ENCODE measurements at places on chromosomes 5 and 9.

- no peak for DNase-seq
Observed at GRCh38 chr9:95229230-95229915, 88.1 kb downstream of the FANCC start.

DNA sequence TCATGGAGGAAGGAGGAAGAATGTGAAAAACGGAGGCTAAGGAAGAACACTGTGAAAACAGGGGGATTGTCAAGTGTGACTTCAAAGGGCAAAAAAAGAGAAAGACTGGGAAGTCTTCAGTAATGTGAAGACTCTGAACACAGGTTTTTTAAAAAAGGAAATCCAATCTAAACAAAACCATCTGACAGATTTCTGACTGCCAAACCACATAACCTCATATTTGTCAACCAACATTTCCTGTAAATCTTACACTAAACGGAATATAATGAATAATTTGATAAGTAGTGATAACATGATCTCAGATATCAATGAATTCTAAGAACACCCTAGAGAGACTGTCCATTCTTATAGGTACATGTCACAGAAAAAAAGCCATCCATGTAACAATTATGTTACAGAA is 124.7 kb downstream of the FBN2 start:
- no peak for DNase-seq

DNA sequence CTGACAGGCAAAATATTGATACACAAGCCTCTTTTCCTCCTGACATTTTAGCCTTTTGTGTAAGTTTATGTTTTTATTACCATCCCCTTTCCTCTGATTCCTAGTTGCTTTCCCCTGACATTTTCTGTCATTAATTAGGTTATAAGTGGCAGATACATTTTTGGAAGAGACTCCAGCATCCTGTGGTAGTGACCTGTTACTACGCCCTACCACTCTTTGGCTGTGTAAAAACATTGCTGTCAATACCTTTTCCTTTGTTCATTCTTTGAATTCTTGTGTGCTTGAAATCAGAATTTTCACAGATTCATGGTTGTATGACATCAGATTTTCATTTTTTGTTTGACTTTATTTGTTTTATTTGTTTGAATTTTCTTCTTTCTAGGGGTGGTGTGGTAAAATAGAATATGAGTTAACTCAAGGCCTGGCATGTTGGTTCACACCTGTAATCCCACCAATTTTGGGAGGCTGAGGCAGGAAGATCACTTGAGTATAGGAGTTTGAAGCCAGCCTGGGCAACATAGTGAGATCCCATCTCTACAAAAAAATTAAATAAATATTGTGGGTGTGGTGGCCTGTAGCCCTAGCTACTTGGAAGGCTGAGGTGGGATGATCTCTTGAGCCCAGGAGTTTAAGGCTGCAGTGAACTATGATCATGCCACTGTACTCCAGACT is 43.4 kb downstream of the UBE2R2 start:
- no peak for DNase-seq

GRCh38 chr5:173789031-173789920 is 98.9 kb upstream of the CPEB4 start:
- DNase-seq = peak; percentile 28

GRCh38 chr9:89978185-89978584 is 373.4 kb downstream of the GADD45G start:
- no peak for DNase-seq

- DNase-seq = no peak
Observed at GRCh38 chr9:10774051-10774450, 161.2 kb upstream of the PTPRD start.

DNA sequence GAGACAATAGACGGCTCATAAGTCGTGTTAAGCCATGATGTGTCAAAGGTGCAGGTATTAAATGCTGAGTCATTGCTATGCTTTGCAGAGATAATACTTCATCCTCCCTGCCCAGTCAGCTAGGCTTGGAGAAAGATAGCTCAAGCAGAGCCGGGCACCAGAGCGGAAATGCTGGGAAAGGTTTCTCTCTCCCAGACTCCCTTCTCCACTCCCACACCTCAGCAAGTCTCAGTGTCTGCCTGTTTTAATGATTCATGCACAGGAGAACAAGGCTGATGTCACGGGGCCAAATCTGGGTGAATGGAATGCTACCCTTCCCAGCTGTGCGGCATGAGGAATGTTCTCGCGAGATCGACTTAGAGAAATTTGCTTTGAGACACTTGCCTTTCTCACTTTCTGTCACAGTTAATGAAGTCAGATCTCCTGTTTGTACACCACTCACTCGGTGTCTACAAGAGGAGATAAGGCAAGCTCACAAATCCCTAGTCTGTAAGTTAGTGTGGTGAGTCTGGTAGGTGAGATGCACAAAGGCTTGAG is 204.4 kb downstream of the EFNA5 start:
- DNase-seq = no peak

- DNase-seq = no peak
Observed at GRCh38 chr9:84554069-84554664, 115.4 kb upstream of the NTRK2 start.

DNA sequence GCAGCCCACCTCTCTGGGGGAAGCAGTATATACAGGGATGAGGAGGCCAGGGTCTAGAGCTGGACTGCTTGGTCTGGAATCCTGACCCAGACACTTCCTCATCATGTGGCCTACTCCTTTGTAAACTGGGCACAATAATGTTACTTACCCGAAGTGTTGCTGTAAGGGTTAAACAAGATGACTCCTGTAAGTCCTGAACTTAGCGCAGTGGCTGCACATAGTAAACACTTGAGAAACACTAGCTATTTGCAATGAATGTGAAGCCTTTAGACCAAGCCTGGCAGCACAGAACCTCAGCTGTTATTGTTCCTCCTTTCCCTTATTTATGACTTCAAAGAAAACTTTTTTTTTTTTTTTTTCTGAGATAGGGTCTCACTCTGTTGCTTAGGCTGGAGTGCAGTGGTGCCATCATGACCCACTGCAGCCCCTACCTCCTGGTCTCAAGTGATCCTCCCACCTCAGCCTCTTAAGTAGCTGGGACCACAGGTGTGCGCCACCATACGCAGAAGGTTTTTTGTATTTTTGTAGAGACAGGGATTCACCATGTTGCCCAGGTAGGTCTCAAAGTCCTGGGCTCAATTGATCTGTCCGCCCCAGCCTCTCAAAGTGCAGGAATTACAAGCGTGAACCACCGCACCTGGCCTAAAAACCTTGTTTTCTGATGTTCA is 96.2 kb upstream of the IL6ST start:
- no peak for DNase-seq

DNA sequence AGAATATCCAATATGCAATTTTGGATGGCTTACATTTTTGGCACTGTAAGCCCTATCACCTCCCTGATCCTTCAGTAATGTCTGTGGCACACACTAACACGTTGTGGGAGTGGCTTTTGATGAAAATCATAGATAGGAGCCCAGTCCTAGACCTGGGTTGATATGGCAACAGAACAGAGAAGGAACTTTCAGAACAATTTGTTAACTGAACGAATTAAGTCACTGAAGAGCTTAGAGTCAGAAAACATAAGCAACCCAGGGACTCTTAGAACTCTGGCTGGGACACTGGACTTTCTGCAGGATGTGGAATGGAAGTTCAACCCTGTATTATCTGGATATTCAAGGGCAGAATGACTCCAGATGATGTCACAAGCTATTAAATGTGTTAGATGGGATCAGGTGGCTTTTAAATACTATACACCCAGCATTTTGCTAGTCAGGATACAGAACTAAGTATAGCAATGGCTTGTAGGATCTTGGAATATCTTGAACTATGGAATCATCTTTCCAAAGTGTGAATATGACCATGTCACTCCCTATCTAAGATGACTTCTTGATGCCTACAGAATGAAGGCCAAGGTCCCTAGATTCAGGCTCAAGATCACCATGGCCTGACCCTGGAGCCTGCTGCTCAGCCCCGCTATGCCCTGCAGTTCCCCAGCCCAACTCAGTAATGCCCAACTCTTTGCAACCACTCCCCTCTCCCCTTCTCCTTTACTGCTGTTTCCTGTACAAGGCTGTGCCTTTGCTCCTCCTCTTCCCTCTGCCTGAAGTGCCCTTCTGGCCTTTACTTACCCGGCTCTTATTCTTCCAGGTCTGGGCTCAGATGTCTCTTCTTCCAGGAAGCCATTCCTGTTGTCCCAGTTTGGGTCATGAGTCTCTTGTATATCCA is 42.8 kb downstream of the VLDLR start:
- DNase-seq = no peak

DNA sequence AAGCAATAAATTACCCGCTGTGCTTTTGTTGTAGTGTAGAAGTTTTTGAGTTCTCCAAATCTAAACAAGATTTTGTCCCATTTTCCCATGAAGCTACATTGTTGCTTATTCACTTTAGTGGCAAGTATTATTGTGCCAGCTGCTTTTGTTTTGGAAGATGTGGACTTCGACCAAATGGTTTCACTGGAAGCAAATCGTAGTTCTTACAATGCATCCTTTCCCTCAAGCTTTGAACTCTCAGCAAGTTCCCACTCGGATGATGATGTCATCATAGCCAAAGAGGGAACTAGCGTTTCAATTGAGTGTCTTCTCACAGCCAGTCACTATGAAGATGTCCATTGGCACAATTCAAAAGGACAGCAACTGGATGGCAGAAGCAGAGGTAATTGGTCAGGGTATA is 10.9 kb downstream of the MFAP3 start:
- DNase-seq = no peak

DNA sequence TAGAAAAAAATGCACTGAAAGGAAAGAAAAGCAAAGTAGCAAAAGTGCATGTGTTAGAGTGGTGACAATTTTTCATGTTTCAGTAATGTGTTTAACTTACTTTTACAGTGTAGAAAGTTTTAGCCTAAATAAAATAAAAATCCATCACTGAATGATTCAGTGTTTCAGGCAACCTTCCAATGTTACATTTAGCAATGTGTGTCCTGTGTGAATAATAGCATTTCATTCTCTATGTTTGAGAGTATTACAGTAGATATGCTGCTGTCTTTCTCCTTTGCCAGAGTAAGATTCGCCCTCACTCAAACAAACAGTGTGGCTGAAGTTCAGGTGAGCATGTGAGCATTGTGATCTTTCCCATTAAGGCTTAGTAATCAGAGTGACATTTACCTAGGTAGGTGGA is 171.1 kb downstream of the TARS1 start:
- DNase-seq = no peak

DNA sequence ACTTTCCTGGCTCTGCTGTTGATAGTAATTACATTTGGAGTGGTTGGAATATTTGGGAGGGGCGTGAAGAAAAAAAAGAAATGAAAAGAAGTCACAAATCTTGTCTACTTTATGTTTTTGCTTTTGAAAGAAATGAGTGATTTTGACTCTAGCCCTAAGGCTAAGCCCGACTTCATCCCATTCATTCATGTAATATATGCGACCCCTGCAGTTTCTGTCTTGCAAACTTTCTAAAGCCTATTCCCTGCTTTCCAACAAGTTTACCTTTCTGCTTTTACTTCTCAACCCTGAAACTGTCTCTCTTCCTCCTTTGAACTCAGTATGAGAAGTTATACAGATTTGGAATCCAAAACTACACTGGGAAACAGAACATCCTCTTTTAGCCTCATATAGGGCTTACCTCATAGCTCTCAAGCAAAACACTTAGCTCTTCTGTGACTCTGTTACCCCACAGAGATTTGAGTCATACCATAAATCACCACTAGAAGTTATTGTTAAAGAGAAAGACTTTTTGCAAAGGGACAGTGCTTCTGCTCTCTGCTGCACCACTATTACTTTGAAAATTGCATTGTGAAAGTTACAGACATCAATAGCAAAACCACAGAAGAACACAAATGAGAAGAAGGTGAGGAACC is 1.6 kb downstream of the CFAP95 start:
- no peak for DNase-seq

GRCh38 chr5:134249469-134250379 is 23.9 kb upstream of the PPP2CA start:
- no peak for DNase-seq

DNA sequence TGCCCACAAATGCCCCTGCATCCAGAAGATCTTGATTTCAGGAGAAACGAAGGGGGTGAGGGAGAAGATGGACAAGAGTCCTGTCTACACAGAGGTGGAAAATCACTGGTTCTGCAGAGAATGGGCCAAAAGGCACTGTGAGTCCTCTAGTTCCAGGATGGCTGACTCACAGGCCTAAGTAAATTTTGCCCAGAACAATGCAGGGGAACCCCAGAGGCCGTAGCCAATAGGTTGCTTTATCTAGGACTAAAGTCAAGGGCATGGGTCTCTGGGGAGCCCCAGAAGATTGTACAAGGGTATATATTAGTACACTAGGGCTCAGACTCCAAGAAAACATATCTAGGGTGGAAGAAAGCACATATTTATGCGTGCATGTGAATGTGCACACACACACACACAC is 98.0 kb downstream of the SLIT3 start:
- no peak for DNase-seq

DNA sequence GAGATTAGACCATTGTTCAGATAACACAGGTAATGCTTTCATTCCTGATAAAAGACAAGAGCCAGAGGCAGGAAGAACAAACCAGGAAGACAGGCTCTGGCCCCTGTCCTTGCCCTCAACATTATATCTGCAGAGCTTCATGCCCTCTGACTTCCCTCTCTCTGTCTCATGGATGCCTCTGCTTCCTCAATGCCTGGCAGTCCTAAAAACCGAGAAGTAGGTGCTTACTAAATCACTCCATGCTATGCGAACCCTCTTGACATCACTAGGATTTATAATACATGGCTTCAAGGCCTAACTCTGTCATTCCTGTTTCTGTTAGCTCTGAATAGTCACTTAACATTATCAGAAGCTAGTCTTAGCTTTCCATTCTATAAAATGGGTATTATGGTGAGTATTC is 117.8 kb downstream of the TLR4 start:
- DNase-seq = no peak

DNA sequence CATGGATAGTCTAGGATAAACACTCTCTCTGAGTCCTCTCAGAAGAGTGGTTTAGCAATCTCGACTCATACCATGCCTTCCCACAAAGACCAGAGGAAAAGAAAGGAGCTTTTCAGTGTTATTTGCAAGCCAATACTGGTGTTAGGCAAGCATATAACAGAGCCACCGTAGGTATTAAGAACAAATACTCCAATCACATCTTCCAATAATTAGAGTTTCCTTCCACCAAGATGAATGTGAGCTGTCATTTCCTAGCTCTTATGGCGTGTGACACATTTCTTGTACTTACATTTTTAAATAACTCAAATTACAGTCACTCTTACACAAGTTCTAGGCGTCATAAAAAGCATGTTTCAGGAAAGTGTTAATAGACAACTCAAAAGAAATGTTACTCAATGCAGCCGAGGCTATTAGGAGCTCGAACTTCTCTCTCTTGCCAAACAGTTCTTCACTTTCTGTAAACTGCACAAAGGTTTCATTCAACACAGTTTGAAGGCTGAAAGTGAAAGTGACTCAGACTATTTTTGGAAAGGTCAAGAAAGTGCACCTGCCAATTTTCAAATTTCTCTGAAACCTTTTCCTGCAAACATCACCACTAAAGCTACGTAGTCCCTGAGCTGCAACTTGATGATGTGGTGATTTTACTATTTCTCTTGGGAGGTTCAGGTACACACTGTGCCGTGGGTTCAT is 153.8 kb downstream of the AUH start:
- no peak for DNase-seq

GRCh38 chr5:11793396-11793795 is 110.8 kb downstream of the CTNND2 start:
- DNase-seq = no peak

GRCh38 chr5:1865948-1866347 is 16.8 kb downstream of the IRX4 start:
- no peak for DNase-seq

- peak; percentile 78 for DNase-seq
Observed at GRCh38 chr9:34664281-34665066, 2.0 kb upstream of the CCL27 start.
